ENCODE measurements at places on chromosomes 7 and 10.

GRCh38 chr10:102675666-102676533 is 31.6 kb downstream of the TRIM8 start:
- DNase-seq = no peak

GRCh38 chr7:7426676-7427075 is 109.0 kb downstream of the COL28A1 start:
- DNase-seq = no peak

- DNase-seq = no peak
These were observed 36.9 kb downstream of the SLC26A4 start for GRCh38 chr7:107697321-107698049.

- no peak for DNase-seq
These were observed 4.0 kb upstream of the MRPS24 start for GRCh38 chr7:43873300-43873699.
